ENCODE measurements at places on chromosomes 2 and 18.

DNA sequence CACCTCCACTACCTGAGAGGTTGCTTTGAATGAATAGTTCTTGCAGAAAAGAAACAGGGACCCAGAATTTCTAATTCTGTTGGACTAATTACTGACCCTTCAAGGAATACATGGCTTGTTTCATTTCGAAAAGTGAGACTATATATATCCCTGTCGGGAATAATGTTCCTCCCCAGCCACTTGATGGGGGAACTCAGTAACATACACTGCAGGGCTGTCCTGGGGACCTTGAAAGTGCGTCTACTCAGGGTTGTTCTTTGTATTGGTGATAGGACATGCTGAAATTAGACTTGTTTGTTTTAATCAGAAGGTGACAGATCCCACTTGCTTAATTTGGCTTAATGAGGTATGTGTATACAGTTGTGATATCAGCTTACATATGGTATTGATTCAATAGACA, 25.5 kb downstream of the MGAT5 start:
- no peak for DNase-seq

GRCh38 chr18:52312346-52312745, 27.7 kb upstream of the DCC start:
- no peak for DNase-seq

DNA sequence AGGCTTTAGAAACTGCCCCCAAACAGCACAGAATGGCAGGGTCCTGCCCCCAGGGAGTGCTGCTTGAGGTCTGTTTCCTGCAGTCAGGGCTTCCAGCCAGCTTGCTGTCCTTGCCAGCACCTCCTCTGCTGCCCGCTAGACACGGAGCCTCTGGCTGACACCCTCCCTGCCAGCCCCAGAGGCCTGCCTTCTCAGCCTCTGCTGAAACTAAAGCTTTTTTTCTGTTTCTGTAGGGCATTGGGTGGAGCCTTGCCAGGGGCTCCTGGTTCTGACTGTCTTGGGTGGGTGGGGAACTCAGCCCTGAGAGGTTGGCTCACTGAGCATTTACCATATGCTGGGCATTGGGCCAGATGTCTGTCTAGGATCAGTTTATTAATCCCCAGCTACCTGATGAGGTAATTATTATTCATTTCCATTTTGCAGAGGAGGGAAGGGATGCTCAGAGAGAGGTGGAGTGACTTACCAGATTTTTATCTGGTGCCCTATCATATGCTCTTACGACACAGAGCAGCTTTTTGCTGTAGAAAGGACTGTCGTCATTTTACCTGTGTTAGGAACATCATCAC, 35.4 kb downstream of the INPP4A start:
- no peak for DNase-seq

GRCh38 chr2:130156624-130157004, 11.7 kb upstream of the CCDC74B start:
- no peak for DNase-seq

DNA sequence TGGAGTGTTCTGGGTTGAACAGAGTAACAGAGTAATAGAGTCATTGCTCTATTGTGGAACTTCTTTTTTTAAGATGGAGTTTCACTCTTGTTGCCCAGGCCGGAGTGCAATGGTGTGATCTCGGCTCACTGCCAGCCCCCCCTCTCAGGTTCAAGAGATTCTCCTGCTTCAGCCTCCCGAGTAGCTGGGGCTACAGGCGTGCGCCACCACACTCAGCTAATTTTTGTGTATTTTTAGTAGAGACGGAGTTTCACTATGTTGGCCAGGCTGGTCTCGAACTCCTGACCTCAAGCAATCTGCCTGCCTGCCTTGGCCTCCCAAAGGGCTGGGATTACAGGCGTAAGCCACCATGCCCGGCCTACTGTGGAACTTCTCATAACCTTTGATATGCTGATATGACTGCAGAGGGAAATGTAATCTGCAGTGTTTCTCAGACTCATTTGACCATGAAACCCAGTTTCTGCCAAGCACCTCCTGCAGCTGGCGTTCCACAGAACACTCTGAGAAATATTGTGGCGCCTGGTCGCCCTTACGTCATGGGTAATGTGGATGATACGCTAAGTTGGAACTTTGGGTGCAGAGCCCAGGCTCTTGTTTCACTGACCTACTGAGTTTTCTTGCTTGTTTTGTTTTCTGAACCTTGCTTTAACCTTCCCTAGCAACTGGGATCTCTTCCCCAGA, 213.8 kb downstream of the BCL2 start:
- no peak for DNase-seq

- DNase-seq = no peak
These were observed 371.8 kb upstream of the FANCL start for GRCh38 chr2:58612973-58613372.

- DNase-seq = peak; percentile 6
These were observed 114.0 kb downstream of the GATA6 start for GRCh38 chr18:22283397-22283796.

DNA sequence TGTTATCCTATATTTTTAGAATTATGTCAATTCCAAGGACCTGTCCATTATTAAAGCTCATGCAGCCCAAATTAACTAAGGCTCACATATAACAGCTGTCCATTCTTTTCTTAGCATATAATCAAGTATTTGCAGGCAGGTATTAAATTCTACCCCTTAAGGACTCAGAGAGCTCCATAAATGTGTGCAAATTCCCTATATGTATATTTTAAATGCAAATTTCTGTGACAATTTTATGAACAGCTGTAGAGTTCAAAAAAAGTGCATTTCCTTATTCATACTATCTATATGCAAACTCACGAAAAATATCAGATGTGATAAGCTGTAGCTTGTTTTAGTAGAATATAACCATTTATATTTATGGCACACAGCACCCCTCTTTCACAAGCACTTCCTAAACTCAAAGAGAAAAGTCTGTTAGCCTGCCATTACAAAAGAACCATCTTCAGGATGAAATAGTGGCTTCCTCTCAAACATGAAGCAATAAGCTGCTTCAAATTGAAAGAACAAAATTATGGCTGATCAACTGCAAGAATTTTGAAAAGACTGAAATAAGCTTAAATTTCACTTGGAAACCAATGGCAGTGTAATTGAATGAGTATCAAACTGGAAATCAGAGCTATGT, 155.0 kb upstream of the REG3G start:
- DNase-seq = no peak

GRCh38 chr2:23268467-23269263, 116.3 kb upstream of the KLHL29 start:
- DNase-seq = no peak

DNA sequence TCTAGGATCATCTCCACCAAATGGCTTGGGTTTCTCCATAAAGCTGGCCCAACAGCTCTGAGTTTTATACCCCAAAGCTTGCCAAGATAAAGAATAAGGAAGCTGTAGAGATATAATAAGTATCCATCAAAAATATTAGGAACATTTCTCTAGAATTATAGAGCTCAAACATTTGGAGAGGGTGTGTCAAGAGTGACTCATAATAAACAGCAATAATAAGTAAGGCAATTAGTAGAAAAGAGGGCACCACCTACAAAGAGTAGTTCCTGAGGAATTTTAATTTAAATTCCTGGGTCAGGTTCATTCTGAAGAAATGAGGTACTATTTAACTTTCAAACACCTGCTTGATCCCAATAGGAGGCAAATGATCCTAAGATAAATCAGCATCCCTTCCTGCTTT, 41.4 kb upstream of the NCKAP5 start:
- DNase-seq = no peak

DNA sequence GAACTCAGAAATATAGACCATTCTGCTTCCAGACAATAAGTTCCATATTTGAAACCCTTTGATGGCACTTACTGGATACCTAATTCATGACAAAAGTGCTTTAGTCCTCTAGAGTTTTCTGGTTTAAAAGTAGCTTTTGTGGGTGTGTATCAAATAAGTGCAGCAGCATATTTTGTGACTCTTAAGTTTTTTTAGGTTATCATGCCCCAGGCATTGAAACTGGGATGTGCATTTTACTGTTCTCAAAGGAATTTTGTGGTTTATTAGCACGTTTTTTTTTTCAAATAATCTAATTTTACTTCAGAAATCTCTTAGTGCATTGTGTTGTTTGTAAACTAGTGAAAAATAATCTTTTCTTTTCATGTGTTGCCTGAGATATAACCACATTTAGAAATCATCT, 1.5 kb downstream of the XRCC5 start:
- no peak for DNase-seq
